Kasumi-1 (cell line): ENCODE measurements at places on chromosomes 12 and 14.

GRCh38 chr12:124556896-124557501, 10.4 kb downstream of the NCOR2 start:
- DNase-seq: no peak

GRCh38 chr12:74985293-74985985, 224.2 kb downstream of the KCNC2 start:
- no peak for DNase-seq

GRCh38 chr12:70948976-70949336, 28.4 kb upstream of the PTPRR start:
- DNase-seq: no peak

DNA sequence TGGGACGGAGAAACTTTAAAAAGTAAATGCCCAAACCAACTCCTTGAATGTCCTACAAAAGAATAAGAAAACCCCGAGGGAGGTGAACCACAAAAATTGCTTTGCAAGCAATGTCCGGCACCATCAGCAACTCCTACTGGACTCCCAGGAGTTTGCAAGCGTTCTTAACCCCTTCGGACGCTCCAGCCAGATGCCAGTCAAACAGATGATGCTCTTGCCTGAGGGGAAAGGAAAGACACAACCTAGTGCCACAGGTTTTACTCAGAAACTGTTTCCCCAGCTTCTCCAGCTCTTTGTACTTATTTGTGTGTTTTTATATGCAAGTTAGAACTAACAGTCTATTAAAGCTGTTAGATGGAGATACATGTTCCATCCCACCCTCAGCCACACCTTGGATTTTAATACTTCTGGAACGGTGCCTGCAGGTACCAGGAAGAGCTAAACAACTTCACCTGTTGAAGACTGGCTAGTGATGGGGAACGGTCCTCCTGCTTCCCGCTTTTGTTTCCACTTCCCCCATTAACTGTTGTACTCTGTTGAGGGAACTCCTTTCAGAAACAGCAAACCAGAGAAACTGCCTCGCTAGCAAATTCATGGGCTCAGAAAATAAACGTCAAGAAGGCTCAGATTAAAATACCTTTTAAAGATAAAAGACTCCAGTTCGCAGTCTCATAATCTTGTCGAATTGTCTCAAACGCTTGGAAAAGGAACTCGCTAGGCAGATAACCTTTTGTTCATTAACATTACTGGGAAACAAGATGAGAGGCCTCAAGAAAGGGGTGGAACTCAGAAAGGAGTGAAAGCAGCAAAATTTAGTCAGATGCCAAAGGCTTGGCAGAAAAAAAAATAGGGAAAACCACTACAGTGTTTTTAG, 1.1 kb upstream of the FERMT2 start:
- no peak for DNase-seq

GRCh38 chr12:89693639-89694202, 14.9 kb downstream of the ATP2B1 start:
- no peak for DNase-seq

DNA sequence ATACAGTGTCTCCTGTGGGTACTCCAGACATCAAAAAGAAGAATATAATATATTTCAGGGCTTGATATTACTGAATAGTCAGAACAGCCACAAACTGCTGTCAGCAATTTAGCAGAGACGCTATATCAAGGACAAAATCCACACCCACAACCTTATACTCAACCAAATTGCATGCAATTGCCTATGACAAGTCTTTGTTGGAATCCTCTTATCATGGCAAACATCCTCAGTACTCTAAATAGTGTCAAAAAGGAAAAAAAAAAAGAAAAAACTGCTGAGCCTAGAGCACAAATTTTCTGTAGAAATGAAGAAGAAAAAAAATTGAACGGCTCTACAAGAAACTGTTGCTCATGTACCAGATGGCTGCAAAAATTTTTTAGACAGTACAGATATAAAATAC, 485.7 kb downstream of the TMTC2 start:
- DNase-seq: no peak

GRCh38 chr12:106729611-106730010, 44.9 kb upstream of the RIC8B start:
- no peak for DNase-seq

DNA sequence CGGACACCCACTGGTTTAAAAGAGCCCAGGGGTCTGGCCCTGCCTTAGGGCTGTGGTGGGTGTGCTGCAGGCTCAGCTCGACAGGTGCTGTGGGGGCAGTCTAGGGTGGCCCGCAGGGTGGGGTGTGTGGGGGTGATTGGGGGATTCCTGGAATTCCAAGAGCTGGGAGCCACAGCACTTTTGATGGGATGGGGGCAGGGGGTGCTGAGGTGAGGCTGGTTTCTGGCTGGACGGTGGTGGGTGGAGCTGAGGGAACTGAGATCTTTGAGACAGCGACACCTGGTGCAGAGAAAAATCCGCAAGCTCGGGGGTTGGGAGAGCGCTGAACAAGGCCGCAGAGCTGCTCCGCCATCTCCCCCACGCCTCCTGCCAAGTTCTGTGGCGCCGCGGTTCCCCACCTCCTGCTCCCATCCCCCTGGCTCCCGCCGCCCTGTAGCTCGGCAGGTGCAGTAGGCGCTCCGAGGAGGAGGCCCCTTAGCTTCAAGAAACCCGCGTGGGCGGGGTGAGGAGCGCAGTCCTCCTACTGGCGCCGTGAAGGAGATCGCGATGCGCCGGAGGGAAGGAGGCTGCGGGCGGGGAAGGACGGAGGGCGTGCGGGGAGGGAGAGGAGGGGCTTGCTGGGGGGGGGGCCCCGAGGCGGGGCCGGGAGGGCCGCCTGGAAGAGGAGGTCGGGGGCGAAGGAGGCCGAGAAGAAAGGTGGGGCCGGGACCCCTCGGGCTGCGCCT, 1.3 kb upstream of the TEDC1 start:
- peak; percentile 74 for DNase-seq

GRCh38 chr14:59461891-59462290, 3.3 kb downstream of the GPR135 start:
- DNase-seq: no peak

GRCh38 chr12:28108599-28108998, 81.7 kb upstream of the CCDC91 start:
- DNase-seq: no peak

- DNase-seq: no peak
Observed at GRCh38 chr14:69284170-69284569, 24.2 kb downstream of the GALNT16 start.

GRCh38 chr14:64721391-64721791, 17.2 kb downstream of the PLEKHG3 start:
- DNase-seq: no peak

GRCh38 chr14:98698341-98698740, 573.7 kb downstream of the BCL11B start:
- no peak for DNase-seq

DNA sequence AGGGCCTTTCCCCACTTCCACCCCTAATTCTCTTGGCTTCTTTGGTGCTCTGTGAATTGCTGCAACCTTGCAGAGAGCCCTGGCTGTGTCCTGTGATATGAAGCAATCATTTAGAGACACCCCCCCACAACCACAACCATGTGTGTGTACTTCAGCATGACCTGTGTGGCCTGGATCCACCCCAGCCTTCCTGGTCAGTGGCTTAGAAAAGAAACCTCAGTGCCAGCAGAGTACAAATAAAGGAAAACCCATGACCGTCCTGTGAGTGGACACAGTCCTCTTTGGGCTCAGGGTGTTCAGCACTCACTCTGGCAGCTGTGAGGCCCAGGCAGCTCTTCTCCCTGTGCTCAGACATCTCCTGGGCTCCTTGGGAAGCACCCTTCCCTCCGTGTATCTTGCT, 206.6 kb upstream of the DIO3 start:
- no peak for DNase-seq

DNA sequence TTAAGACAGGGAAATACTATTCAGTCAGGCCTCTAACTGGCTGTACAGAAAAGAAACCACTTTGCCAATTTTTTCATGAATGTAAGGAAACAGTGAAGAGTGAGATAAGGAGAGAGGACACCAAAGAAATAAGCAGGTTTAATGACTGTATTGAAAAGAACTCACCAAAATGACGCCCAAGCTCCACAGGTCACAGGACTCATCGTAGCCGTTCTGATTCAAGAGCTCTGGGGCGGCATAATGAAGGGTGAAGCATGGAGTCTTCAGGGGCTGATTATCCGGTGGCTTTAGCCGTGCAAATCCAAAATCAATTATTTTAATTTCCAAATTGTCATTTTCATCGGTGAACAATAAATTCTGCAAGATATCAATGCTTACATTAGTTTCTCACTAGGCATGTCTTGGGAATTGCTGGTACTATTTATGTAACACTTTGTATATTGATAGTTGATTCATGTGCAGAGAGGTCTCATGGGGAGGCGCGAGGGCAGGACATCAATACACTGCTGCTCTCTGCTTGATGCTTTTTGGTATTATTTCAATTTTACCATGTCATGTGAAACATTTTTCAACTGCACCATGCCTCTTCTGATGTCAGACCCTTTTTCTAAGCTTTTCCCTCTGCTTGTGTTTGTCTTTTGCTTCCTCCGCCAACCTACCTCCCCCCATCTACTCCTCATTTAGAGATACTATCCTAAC, 74.2 kb upstream of the TTC7B start:
- no peak for DNase-seq

DNA sequence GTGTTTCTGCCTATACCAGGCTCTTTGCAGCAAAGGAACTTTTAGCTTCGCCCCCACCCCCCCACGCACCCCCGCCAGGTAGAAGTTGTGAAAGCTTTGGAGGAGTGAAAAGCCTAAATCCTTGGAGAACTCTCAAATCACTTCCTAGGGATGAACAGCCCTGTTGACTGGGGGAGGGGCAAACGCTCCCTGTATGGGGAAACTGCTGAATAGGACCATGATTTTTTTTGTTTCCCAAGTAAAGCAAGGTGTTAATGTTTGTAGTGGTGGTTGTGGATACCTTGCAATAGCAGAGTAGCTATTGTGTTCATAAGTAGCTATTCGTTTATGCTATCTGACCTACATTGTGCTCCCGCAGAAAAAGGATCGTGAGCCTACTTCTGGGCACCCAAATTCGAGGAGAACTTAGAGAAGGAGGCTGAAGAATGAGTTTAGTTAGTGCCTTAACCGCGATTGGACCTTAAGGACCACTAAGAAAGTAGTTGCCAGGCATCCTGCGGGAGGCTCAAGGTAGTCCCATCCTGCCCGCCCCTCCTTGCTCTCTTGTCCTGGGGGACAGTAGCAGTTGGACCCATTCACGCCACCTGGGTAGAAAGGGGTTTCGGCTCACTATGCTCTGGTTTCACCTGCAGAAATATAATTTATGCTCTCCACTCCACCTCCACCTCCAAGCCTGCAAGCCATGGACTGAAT, 901 bp upstream of the NFKBIA start:
- no peak for DNase-seq
